ENCODE measurements at places on chromosomes 4 and X. TPM values are rescaled to one million over a fixed set of nuclear protein-coding genes. Genes with fewer than 3 reads are reported as not detected.

- no peak overlapping the region for H3K4me3 ChIP-seq
- H3K27ac ChIP-seq, result no peak overlapping the region
- DNase-seq, result no peak
- H3K27me3 ChIP-seq, result no peaks in the 10 kb centered on the region
- H3K4me1 ChIP-seq, result no peaks in the 10 kb centered on the region
- H3K36me3 ChIP-seq, result no peaks in the 10 kb centered on the region
These were observed 187.3 kb downstream of the SLC39A8 start for GRCh38 chr4:102157984-102158383.

Gene PDHA2
- total RNA-seq, result not detected

DNA sequence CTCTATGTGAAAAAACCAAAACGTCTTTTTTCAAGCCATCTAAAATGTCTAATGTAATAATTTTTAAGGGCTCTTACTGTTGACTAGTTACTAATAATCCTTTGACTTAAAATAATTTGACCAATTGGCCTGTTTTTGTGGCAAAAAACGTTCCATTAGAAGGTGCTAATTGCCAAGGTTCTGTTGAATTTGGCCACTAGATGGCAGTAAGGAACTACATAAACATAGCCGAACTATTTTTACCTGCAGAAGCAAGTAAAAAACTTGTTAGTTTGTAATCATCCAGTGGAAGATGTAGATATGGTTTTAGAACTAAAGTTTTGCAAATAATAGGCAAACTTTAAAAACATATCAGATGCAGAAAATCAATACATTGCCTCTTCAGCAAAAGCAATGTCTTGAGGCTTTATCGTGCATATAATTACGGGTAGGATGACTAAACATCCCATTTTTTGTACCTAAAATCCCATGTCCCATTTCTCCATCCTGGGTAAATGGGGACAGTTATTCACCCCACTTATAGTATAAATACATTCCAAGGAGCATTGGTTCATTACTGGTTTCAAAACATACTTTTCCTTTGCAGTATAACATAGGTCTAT lies 57.6 kb downstream of the PROM1 start:
- H3K27me3 ChIP-seq, result no peaks in the 10 kb centered on the region
- DNase-seq, result no peak
- no peaks in the 10 kb centered on the region for H3K36me3 ChIP-seq
- no peak overlapping the region for H3K4me3 ChIP-seq
- H3K27ac ChIP-seq, result no peak overlapping the region
- H3K4me1 ChIP-seq, result peaks cover 55% of the 10 kb centered on the region

Gene MEPE
- not detected for total RNA-seq

Gene RTL9
- total RNA-seq, result 0.66 TPM

DNA sequence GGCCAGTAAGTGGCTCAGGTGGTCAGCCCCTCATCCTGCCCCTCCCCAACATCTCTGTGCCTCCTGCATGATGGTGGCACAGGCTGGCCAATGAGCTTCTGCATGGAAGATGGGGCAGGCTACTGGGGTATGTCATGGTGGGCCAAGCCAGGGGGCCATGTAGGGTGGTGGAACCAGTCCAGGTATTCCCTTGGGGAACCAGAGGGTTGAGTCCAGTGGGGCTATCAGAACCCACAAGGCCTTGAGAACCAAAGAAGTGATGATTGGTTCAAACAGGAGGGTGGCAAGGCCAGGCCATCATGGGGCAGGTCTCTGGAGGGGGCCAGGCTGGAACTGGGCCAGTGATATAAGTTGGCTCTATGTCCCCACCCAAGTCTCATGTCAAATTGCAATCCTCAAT lies 18.8 kb upstream of the PPP2R2C start:
- no peak overlapping the region for H3K4me3 ChIP-seq
- peaks cover 56% of the 10 kb centered on the region for H3K27me3 ChIP-seq
- no peaks in the 10 kb centered on the region for H3K36me3 ChIP-seq
- no peak for DNase-seq

GRCh38 chrX:22970861-22971260 lies 28.9 kb upstream of the DDX53 start:
- H3K27me3 ChIP-seq, result no peaks in the 10 kb centered on the region
- H3K27ac ChIP-seq, result no peak overlapping the region
- H3K4me3 ChIP-seq, result no peak overlapping the region
- no peaks in the 10 kb centered on the region for H3K36me3 ChIP-seq
- H3K4me1 ChIP-seq, result no peaks in the 10 kb centered on the region

DNA sequence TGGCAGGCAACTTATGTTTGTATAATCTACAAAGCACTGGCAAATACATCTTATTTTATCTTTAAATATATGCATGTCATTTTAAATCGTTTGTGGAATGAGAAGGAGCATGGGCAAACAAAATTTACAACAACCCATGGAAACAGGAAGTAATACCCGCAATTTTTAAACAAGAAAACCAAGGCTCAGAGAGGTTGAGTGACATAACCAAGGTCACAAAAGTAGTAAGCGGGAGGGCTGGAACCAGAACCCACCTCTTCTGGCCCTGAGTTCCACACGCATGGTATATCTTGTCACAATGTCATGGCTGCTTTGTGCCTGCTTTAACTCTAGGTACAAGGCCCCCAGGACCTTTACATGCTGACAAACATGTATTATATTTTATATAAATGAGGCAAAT lies 52.9 kb downstream of the SLC7A11 start:
- H3K27me3 ChIP-seq, result no peaks in the 10 kb centered on the region
- H3K4me3 ChIP-seq, result no peak overlapping the region
- H3K27ac ChIP-seq, result no peak overlapping the region

DNA sequence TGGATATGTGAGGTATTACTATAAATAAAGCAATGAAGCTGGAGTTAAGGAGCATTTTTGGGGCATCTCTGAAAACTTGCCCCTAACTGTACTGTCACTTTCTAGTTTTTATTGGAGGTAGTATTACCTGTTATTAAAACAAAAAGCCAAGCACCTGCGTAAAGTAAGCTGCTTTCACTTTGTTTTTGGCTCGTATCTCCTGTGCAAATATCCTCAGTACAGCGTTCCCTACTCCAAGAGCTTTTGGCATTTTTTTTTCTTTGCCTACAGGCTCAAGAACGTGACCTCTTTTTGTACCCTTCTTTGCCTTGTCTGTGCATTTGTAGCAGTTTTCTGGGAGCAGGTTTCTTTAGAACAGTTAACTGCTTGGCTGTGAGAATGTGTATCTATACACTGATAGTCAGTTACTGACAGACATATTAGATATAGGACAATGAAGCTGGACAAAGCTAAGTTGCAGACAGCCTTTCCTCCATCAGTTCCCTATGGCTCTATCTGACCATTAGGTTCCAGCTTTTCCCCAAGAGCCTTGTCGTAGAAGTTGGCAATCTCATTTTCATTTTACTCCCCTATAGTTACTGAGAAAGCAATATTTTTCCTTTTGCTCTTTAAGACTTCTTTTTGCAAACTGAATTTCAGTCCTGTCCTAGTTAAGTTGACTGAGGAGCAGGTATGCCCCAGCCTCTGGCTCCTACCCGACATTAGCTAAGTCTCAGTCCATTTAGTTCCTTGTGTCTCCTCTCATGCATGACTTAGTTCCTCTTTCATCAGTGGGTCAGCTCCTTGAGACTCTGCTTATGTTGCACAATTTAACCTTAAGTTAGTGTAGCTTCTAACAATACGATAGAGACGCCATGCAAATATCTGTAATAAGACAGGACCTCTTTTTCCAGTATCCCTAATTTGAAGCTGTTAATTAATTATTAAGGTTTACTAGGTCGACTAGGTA lies 71.5 kb upstream of the HPRT1 start:
- no peak for DNase-seq
- H3K4me1 ChIP-seq, result no peaks in the 10 kb centered on the region
- H3K27me3 ChIP-seq, result no peaks in the 10 kb centered on the region
- H3K27ac ChIP-seq, result no peak overlapping the region
- H3K4me3 ChIP-seq, result no peak overlapping the region

DNA sequence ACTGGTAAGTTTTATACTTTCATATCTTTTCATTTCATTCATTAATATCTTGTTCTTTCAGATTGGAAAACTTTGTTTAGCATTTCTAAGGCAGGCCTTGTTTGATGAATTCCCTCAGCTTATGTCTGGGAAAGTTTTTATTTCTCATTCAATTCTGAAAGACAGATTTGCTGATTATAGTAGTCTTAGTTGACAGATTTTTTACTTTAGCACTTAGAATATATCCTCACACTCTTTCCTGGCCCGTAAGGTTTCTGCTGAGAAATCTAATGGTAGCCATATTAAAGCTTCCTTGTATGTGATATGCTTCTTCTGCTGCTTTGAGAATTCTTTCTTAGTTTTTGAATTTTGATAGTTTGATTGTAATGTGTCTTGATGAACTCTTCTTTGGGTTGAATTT lies 296.6 kb downstream of the CHIC1 start:
- H3K36me3 ChIP-seq, result no peaks in the 10 kb centered on the region
- DNase-seq, result no peak
- no peaks in the 10 kb centered on the region for H3K27me3 ChIP-seq

GRCh38 chr4:179582164-179582905 lies 2140.1 kb upstream of the AGA start:
- no peak for DNase-seq
- H3K4me1 ChIP-seq, result no peaks in the 10 kb centered on the region
- H3K4me3 ChIP-seq, result no peak overlapping the region
- H3K27ac ChIP-seq, result no peak overlapping the region
- no peaks in the 10 kb centered on the region for H3K27me3 ChIP-seq
- H3K36me3 ChIP-seq, result no peaks in the 10 kb centered on the region

DNA sequence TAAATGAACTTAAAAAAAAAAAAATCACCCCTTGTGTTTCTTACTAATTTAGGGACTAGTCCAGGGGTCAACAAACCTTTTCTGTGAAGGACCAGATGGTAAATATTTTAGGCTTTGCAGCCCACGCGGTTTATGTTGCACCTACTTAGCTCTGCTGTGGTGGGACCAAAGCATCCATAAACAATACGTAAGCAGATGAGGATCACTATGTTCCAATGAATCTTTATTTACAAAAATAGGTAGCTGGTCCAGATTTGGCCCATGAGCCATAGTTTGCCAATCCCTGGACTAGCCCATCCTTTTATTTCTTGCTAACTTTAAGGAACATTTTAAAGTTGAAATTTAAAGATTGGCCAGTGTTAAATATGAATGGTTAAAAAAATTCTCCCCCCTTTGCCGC lies 95.3 kb downstream of the AFF1 start:
- DNase-seq, result no peak
- no peaks in the 10 kb centered on the region for H3K36me3 ChIP-seq
- H3K4me1 ChIP-seq, result peaks cover 100% of the 10 kb centered on the region
- peak overlapping the region; percentile 43 for H3K4me3 ChIP-seq
- H3K27ac ChIP-seq, result peak overlapping the region; percentile 92

- no peak for DNase-seq
- H3K27me3 ChIP-seq, result no peaks in the 10 kb centered on the region
- H3K4me1 ChIP-seq, result peaks cover 47% of the 10 kb centered on the region
- peak overlapping the region; percentile 50 for H3K27ac ChIP-seq
These were observed 66.7 kb upstream of the PGRMC2 start for GRCh38 chr4:128354205-128354821.

DNA sequence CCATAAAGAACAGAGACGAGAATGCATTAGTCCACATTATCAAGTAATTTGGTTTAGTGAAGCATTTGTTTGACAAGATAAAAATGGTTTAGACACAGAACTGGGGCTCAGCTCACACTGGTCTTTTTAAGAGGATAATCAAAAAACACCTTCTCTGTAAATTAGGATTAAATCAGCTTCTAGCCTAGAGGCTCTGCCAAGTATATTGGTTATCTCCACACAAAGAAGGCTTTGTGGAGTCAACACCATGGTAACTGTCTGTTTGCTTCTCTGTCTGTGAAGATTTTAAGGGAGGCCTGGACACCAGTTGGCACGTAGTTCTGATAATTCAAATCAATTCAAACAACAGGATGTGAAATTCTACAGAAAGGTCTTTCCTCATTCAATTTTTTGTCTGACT lies 687.0 kb downstream of the DMD start:
- no peak overlapping the region for H3K4me3 ChIP-seq
- H3K4me1 ChIP-seq, result peaks cover 3% of the 10 kb centered on the region
- no peak for DNase-seq
- H3K36me3 ChIP-seq, result no peaks in the 10 kb centered on the region
- H3K27me3 ChIP-seq, result no peaks in the 10 kb centered on the region
- H3K27ac ChIP-seq, result no peak overlapping the region

Gene RRH
- 0.19 TPM for total RNA-seq

Gene GAB1
- total RNA-seq, result 87.1 TPM

DNA sequence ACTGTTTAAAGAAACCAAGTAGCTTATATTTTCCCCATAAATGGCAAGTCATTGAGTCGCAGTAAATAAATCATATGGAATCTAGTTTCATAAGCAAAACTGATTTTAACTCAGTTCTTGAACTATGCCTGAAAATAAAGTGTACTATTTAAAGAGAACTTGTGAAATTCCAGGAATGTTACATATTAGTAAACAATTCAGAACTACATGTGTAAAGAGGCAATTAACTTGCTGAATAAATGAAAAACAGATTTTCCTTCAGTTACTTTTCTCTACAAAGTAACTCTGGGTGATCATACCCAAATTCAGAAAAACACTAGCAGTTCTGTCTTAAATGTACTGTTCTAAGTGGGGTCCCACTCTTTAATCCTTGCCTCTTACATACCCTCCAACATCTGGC lies 236.1 kb upstream of the EDNRA start:
- DNase-seq, result no peak
- H3K4me1 ChIP-seq, result no peaks in the 10 kb centered on the region
- H3K4me3 ChIP-seq, result no peak overlapping the region
- no peak overlapping the region for H3K27ac ChIP-seq
- H3K36me3 ChIP-seq, result no peaks in the 10 kb centered on the region

Gene PDE6B
- total RNA-seq, result 2.7 TPM

DNA sequence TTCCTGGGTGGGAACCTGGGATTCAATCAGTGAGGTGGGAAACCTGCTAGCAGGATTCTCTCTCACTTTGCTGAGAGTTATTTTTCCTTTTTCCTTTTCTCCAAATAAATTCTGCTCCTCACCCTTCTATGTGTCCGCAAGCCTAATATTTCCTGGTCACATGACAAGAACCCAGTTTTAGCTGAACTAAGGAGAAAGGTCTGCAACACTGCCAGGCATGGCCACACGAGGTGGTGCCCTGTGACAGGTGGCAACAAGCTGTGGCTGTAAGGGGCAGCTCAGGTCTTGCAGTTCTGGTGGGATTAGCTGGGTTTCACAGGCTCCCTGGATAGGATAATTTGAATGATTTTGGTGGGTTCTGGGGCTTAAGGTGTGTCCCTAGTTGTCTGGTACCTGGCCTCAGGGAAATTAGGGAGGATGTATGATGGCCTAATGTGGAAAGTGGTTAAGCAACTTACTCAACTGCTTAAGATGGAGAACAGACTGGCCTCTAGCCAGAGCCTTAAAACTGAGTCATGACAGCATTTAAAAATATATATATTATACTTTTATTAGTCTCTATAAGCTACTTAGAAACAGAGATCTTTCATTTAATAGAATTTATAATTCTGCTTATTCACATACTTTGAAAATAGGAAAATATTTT lies 215.0 kb downstream of the IL15 start:
- DNase-seq, result no peak
- H3K4me3 ChIP-seq, result no peak overlapping the region
- H3K36me3 ChIP-seq, result no peaks in the 10 kb centered on the region
- no peak overlapping the region for H3K27ac ChIP-seq

DNA sequence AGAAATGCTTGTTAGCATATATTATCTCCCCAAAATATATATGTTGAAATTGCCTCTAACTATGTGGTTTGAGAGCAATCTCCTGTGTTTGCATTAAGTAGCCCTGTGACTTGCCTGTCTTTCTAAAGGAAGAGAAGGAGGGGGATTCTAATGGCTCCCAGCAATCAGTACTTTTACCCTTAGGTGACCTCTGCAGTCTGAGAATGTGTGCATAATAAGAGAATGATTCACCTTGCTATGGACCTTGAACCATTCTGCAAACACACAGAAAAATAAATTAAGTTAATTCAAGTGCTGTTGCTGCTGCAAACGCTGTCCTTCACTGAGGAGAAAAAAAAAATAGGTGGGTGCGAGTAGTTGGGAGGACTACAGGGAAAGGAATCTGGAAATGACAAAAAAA lies 322.2 kb downstream of the IQCM start:
- H3K4me1 ChIP-seq, result no peaks in the 10 kb centered on the region
- no peaks in the 10 kb centered on the region for H3K27me3 ChIP-seq
- no peak for DNase-seq
- H3K27ac ChIP-seq, result no peak overlapping the region

Data from left ventricle myocardium inferior (tissue), 1 donor.